ENCODE measurements at places on chromosomes 12 and 14.

DNA sequence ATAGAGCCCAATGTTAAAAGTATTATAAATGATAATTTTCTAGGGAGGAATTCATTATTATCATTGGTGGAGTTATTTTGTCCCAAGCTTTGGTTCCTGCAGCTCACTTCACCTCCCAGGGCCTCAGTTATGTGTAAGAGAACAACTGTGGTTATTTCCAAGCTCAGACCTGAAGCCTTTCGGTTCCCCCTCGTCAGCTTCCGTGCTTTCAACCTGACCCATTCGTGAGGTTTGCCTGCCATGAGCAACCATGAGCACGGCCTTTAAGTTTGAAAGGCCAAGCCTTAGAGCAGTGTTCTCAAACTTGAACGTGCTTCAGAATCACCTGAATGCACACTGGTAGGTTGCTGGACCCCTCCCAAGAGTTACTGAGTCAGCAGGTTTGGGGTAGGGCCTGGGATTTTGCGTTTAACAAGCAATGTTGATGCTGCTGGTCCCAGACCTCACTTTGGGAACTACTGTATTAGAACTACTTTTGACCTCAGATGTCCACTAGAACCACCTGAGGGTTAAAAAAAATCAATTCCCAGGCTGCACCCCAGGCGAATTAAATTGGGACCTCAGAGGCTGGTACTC is 133.0 kb upstream of the PRMT8 start:
- no peak for DNase-seq

DNA sequence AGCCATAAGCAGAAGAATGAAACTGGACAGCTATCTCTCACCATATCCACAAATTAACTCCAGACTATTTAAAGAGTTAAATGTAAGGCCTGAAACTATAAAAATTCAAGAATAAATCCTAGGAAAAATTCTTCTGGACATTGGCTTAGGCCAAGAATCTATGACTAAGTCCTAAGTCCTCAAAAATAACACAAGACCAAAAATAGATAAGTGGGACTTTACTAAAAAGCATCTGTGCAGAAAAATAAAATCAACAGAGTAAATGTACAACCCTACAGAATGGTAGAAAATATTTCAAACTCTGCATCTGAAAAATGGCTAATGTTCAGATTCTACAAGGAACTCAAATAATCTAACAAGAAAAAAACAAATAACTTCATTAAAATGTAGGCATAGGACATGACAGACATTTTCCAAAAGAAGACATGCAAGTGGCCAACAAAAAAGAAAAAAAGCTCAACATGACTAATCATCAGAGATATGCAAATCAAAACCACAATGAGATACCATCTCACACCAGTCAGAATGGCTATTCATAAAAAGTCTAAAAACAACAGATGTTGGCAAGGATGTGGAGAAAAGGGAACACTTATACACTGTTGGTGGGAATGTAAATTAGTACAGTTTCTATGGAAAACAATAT is 61.0 kb upstream of the PPFIA2 start:
- no peak for DNase-seq

GRCh38 chr14:70361893-70362292 is 2.4 kb upstream of the COX16 start:
- no peak for DNase-seq

DNA sequence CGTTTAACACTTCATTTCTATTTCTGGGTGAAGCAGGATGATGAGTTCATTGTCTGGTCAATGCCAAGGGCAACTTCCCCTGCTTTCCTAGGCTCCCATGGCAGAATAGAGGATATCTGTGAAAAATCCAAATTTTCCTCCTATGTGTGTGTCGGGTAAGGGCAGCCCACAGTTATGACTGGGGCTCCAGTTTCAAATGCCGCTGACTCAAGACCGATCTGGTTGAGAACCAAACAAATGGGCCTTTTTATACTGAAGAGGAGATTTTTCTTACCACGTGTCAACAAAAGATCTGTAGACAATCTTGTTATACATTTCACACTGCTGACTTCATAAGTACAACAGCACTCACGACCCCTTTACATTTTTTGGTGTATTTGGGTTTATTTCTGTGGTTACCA is 120.8 kb downstream of the CHST11 start:
- no peak for DNase-seq

DNA sequence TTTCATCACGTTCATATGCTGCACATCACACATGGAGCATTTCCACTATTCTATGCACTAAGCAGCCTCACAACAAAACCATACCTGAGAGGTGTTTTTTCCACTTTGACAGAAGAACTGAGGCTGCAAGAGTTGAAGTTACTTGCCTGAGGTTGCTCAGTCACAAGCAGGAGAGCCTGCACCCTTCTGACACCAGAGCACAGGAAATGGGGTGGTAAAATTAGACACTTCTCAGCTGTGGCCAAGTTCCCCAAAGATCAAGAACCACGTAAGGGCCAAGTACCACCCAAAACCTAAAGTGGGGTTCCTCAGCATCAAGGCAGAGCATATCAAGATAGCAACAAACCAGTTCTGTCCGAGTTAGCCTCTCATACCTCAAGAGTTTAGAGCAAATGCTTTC is 185.8 kb downstream of the CAPZA3 start:
- no peak for DNase-seq

DNA sequence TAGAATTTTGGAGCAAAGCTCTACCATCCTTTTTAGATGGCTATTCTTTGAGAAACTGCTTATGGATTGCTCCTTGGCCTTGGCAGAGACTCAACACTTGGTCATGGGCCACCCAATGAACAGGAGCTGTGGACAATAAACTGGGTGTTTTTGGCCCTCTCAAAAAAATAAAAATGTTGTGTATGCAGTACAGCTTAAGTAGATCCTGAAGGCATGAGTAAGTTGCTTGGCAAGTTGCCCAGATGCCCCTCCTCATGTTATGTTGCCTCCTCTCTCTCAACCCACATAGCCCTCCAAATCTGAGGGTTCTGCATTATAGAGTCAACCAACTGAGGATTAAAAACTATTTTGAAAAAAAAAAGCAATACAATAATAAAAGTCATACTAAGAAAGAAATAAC is 124.9 kb downstream of the ATP23 start:
- no peak for DNase-seq

- DNase-seq: peak; percentile 96
Measured at GRCh38 chr12:53757101-53757770, 5.5 kb upstream of the CISTR start.

DNA sequence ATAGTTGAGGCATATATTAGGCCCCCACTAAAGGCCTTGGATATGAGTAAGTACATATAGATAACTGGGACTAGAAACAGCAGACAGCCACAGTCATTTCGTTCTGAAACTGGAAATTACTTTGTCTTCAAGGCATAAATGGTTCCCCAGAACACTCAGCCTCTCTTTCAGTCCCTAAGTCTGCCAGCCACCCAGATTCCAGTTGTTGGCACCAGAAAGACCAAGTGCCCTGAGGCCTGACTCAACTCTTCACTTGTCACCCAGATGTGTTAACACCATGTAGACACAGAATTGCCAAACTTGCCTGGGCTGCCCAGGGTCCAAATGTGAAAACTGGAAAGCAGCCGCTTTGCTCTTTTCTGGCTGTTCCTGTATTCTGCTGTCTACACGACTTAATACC is 3.0 kb upstream of the LGALS3 start:
- no peak for DNase-seq

DNA sequence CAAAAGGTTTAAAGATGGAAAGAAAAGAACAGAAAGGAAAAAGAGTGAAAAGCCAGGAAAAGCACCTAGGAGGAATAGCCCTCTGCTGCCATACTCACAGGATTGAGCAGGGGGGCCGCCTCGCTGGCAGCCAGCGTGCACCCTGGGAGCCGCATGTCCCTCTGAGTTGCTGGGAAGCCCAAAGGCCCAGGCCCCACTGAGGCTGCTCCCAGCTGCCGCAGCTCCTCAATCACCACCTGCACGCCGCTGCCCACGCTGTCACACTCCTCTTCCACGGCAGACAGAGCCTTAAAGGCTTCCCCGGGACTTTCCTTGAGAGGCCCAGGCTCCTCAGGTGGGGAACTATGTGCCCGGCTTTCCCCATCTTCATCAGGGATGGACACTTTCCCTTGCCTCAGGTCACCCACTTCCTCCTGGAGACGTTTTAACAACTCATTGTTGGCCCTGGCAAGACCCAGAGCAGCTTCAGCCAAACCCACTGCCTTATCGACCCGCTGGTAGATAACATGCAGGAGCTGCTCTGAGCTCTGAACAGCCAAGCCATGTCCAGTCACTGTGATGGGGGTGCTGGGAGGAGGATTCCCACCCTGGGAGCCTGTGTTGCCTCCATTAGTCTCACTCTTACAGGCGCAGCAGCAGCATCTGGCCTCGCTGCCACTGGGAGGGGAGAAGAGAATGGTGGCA is 11.5 kb downstream of the C14orf93 start:
- no peak for DNase-seq

- no peak for DNase-seq
Measured at GRCh38 chr12:19819231-19819630, 379.9 kb downstream of the AEBP2 start.

- DNase-seq: no peak
Measured at GRCh38 chr14:58455593-58456265, 28.2 kb downstream of the KIAA0586 start.

GRCh38 chr14:95297832-95298231 is 21.9 kb downstream of the CLMN start:
- DNase-seq: no peak

DNA sequence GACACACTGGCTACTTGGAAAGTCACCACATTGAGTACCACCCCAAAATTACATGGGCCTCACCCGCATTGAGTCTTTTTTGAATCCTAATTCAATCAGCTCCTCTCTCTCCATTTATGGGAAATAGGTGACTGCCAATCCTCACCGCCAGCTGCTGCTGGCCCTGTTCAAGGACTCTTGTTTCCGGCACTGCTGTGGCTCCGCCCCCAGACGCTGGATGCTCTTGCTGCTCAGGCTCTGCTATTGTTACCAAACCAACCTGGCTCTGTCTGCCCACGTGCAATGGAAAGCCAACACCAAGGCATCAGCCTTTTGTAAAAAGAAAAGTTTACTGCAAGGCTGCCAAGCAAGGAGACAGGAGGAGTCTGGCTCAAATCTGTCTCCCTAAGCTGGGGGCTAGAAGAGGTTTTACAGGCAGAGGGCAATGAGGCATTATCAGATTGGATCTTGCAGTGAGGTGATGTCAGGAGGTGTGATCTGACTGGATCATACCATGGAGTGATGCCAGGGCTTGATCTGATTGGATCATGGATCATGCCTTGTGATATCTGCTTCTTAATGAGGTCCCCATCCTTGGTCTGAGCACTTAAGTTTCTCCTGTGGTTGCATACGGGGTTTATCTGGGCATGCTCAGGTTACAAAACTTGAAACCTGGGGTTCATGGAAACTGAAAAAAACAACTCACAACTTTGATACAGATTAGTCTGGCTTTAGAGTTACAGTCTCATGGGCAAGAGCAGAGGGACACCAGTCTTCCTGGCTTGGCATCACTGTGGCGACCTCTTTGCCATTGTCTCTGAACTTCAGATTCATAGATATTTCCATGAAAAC is 117.1 kb upstream of the SLC35F4 start:
- no peak for DNase-seq

DNA sequence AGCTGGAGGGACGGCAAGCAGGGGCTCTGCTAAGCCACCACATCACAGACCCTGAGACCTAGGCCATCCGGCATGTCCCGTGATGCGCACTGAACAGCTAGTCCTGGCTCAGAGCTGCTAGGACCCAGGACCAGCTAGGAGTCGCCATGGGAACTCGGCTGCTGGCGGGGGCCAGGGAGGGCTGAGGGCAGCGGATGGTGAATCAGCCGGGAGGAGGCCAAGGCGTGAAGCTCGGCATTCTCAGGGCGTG is 5.1 kb downstream of the AHNAK2 start:
- no peak for DNase-seq

DNA sequence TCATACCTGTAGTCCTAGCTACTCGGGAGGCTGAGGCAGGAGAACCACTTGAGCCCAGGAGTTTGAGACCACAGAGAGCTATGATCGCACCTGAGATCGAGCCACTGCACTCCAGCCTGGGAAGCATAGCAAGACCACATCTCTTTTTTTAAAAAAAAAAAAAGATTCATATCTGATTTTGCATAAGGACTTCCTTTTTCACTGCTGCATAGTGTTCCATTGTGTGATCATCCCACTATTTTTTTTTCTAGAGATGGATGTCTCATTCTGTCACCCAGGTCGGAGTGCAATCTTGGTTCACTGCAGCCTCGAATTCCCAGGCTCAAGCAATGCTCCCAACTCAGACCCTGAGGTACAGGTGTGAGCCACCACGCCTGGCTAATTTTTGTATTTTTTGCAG is 50.4 kb downstream of the PHETA1 start:
- no peak for DNase-seq

- DNase-seq: no peak
Measured at GRCh38 chr14:33254861-33255395, 316.2 kb downstream of the NPAS3 start.

GRCh38 chr12:130672089-130672820 is 43.8 kb downstream of the RIMBP2 start:
- no peak for DNase-seq

DNA sequence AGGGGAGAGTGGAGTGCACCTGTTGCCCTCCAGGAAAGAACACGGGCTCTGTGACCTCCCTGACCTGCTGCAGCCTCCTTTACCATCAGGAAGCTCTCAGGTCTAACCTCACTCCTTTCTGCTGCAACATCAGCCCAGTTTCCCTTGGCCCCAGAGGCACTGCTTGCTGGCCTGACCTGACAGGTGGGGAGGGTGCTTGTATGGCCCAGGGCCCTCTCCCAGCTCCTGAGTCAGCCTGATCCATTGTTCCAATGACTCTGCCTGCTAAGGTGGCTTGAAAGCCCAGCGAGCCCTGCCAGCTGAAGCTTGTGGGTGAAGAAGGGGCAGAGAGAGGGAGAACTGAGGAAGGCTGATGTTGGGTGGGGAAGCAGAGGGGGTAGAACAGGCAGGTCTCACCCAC is 13.2 kb upstream of the KRT78 start:
- no peak for DNase-seq

DNA sequence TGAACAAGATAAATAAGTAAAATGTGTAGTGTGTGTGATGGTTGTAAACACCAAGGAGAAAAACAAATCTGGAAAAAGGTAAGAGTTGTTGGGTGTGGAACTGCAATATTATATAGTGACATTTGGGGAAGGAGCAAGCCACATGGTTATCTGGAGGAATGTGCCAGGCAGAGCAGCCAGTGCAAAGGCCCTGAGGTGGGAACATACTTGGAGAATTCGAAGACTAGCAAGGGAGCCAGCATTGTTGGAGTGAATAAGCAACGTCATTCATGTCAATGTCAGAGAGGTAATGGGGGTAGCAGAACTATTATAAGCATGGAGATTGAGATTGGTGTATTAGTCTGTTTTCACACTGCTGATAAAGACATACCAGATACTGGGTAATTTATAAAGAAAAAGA is 241.5 kb upstream of the LHX5 start:
- DNase-seq: no peak

GRCh38 chr12:132439333-132439904 is 50.5 kb upstream of the FBRSL1 start:
- no peak for DNase-seq

- DNase-seq: no peak
Measured at GRCh38 chr14:105918496-105919262, 392.3 kb downstream of the TMEM121 start.

GRCh38 chr12:21614506-21614905 is 9.9 kb upstream of the GYS2 start:
- no peak for DNase-seq

Measured in activated CD8-positive, alpha-beta T cell treated with anti-CD3 and anti-CD28 coated beads for 36 hours (primary cell).